ENCODE measurements at places on chromosomes 3 and 15.

- no peak for DNase-seq
Observed at GRCh38 chr3:170162052-170162451, 19.5 kb downstream of the PHC3 start.

DNA sequence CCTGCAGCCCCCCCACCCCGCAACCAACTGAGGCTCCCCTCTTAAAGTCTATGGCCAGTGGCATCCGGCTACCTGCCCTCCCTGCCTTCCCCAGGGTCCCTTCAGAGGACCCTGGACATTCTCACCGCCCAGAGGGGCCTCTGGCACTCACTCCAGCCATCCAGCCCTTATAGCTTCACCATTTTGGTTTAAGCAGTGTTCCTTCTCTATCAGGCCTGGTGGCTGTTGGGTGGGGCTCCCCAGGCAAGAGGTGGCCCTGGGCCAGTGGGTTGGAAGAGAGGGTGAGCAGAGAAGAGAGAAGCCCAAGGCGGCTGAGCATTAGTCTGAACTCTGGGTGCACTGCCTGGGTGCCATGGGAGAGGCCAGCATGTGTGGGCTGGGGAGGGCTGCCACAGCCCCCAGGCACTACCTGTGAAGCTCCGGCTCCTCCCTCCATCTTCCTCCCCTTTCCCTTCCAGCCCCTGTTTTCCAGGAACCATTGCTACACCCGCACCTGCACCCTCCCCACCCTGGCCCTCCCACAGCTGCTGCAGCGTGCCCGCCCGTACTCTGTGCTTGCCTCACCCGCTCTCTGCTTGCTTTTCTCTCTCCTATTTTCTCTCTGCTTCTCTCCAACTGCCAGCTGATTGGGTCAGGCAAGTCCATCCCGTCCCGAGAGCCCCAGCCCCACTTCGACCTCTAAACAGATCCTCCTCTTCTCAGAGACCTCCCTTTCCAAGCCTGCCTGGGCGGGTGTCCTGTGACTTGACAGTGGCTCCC lies 168.2 kb downstream of the TBC1D2B start:
- no peak for DNase-seq

DNA sequence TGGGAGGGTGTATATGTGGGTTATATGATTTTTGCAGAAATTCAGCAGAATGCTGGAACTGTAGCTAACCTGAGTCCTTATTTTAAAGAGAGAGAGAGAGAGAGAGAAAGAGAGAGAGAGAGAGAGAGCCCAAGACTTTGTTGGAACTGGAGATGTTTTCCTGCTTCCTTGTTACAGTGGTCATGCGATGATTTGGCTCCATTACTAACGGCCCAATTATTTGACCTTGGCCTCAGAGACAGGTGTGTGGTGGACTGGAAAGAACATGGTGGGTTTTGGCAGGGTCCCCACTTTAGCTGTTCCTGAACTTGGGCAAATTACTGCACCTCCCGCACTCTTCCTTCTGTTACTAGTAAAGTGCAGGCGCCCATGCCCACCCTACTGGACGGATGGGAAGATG lies 14.8 kb upstream of the ACSBG1 start:
- DNase-seq, result no peak

DNA sequence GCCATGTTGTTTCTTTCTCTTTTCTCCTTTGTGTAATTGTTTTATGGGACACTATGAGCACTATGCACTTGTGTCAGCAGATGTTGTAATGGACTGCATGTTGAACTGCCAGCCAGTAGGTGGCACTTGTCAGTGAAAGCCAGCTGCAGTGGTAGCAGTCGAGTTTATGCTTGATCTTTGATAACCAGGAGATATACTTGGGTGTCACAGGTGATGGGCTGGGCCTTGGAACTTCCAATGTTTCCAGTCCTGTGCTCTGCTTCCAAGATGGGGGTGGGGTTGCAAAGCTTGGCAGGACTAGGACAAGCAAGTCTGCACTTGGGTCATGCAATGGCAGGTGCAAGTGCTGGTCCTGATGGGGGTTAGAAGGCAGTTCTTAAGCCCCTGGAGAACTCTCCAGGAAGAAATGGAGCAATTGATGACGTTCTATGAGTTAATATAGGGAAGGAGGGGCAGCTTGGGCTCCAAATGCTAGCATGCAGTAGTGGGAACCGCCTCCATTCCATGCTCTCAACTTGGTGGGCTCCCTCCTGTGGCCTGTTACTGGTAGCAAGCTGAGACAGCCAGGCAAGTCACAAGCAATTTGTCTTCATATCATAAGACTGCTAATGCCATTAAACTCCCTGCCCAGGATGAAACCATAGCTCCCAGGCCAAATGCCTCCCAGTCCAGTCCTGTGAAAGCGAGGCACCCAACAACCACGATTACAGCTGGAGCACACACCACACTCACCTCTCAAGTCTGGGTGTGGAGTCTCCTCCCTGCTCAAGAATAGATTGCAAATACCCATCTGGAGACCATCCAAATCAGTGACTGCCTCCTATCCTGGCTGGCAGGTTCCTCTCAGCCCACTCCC lies 287.2 kb downstream of the CGGBP1 start:
- no peak for DNase-seq

GRCh38 chr3:70042641-70043040 lies 43.1 kb downstream of the SAMMSON start:
- no peak for DNase-seq

DNA sequence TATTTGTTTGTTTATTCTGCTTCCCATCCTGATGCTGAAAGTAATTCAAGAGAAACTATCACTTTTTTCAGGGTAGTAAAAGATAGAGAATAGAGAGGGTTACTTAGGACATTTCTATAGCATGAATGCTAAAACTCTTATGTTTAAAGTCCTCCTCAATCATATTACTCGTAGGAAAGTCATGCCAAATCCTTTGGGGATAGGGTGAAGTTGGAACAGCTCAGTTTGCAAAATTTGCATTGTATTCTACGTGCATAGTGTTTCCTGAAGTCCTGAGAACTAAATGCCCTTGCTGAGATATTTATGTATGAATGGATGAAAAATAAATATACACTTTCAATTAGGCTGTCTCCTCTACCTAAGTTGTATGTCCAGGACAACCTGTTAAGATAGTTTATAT lies 14.6 kb downstream of the PLSCR5 start:
- no peak for DNase-seq

DNA sequence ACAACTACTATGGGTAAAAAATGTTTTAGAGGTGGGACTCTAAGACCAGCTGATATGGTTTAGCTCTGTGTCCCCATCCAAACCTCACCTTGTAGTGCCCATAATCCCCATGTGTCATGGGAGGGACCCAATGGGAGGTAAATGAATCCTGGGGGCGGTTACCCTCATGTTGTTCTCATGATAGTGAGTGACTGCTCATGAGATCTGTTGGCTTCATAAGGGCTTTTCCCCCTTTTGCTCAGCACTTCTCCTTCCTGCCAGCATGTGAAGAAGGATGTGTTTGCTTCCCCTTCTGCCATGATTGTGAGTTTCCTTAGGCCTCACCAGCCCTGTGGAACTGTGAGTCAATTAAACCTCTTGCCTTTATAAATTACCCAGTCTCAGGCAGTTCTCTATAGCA lies 45.7 kb downstream of the FAM98B start:
- DNase-seq, result no peak

DNA sequence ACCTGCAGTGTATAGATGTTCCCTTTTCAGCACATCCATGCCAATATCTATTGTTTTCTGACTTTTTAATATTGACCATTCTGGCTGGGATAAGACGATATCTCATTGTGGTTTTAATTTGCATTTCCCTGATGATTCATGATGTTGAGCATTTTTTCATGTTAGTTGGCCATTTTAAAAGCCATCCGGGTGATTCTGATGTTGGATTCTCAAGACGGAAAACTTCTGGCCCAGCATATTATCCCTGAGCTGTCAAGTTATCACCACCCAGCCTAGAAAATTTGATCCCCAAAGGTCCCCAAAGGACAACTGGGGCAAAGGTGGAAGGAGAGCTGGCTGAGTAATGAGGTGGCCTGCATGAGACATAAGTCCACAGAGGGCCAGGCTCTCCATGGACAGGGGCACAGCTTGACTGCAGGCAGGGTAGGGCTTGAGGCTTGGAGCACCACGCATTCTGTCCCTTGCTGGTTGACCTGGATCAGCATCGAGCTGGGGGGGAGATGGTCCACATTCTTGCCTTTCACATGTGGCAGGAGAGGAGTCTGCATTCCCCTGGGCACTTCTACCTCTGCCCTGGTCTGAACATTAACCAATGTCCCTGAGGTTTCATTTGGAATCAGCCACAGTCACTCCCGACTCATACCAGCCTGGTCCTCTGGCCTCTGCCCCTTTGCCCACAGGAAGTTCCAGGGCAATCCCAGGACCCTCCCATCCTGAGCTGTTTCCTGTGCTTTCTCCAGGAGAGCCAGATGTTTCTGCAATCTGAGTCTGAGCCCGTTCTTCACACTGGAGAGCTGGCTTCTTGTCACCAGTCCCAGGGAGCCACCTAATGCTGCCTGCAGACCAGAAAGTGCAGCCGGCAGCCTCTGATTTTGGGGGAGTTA lies 69.2 kb downstream of the ISG20 start:
- no peak for DNase-seq

DNA sequence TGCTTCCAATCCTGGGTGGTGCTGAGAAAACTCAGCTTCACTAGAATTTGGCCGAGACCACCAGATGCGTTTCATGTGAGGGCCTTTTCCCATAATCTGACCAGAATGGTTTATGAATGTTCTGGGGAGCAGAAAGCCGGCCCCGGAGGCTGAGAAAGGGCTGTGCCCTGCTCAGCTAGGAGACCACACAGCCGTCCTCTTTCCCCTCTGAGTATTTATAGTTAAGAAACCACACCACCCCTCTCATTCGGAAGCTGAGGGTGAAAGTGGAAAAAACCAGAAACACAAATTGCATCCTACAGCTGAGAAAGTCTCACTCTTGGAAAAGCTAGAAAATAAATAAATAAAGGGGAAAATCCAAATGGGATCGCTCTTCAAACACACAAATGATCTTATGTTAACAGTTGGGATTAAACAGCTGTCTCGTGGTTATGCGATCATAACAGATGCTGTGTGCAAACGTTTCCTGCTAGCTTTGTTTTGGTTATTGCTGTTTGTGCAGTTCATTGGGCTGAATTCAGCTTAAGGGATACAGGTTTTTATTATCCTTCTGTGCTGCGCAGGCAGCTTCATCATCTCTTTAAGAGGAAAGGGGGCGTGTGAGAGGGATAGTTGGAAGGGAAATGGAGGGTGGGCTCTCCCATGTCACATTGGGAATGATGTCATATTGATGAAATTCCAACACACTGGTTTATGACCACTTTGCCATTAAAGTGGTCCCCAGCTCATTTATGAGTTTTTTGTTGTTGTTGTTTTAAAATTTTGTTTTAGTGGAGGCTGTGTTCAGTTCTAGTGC lies 1026.2 kb upstream of the NR2F2 start:
- peak; percentile 78 for DNase-seq

GRCh38 chr15:60392601-60392985 lies 5.2 kb downstream of the ANXA2 start:
- no peak for DNase-seq

- no peak for DNase-seq
Observed at GRCh38 chr15:70569714-70570231, 193.6 kb downstream of the UACA start.

- DNase-seq, result no peak
Observed at GRCh38 chr3:28308196-28308595, 40.3 kb upstream of the ZCWPW2 start.

DNA sequence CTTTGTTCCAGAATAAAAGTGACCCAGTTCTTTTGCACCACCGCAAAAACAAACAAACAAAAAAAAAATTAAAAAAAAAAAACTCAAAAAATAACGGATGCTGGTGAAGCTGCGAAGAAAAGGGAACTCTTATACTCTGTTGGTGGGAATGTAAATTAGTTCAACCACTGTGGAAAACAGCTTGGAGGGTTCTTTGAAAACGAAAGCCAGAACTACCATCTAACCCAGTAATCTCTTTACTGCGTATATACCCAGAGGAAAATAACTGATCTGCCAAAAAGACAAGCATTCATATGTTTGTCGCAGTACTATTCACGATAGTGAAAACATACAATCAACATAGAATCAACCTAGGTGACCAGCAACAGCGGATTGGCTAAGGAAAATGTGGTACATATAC lies 298.9 kb upstream of the CBLB start:
- no peak for DNase-seq

GRCh38 chr3:69200384-69201068 lies 78.1 kb upstream of the LMOD3 start:
- peak; percentile 81 for DNase-seq

- no peak for DNase-seq
Observed at GRCh38 chr3:59820352-59820934, 770.6 kb upstream of the CFAP20DC start.

- DNase-seq, result no peak
Observed at GRCh38 chr15:57111002-57111401, 192.6 kb downstream of the TCF12 start.

DNA sequence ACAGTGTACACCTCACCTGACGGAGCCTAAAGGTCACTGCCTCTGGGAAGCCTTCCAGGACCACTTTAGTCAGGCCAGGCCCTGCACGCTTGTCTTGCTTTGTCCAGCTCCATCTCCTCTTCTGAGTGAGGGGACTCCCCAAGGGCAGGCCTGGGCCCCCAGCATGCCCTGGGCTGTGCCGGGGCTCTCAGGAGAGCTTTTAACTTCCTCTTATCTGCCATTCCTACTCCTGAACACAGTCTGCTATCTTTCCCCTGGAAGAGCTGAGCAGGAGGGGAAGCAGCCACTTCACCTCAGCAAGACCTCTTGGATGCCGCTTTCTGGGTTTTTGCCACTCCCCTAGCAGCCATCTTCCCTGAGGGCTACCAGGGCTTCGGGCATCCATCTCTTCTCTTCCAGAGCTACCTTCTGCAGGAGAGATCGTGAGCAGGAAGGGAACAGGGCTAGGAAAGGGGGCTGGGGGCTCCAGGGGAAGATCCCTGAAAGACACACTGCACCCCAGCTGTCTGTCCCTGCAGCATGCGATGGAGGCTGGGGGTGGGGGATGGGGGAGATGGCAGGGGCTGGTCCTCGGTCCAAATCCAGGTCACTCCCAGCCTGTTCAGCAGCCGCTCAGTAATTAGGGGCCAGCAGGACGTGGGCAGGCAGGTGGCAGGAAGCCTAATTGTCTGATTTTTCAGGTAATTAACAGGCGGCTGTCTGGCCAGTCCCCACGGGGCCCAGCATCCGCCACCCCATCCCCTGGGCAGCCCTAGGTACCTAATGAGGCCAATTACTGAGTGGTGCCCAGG lies 19.9 kb upstream of the RPL29 start:
- no peak for DNase-seq

DNA sequence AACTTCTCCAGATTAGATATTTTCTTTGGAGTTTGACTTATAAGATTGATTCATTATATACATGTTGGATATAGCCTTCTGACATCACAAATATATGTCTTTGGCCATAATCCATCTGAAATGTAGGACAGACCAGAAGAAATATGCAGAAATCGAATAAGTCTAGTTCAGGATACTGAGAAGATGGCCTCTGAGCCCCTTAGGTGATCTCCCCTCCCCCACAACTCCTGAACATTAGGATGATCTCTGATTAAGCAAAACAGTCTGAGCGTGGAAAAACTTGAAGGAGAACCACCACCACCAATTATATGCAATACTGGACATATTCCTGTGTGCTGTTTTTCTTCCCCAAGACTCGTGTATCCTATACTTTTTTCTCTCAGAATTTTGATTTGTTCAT lies 3.2 kb downstream of the SETD5 start:
- DNase-seq, result no peak
